ENCODE measurements at places on chromosomes 1 and 21. TPM values are rescaled to one million over a fixed set of nuclear protein-coding genes. Genes with fewer than 3 reads are reported as not detected.

- no peaks in the 10 kb centered on the region for H3K36me3 ChIP-seq
- H3K4me1 ChIP-seq, result no peaks in the 10 kb centered on the region
- H3K4me3 ChIP-seq, result peak within 1 kb of the TSS; percentile 28
- peak; percentile 19 for DNase-seq
- H3K27ac ChIP-seq, result no peak within 1 kb of the TSS
Measured at GRCh38 chr1:219927956-219928790, at the start of gene SLC30A10. Gene SLC30A10 (minus strand): TSS chr1:219928557. CDS start chr1:219928440, 117 bp downstream.

- H3K27me3 ChIP-seq, result no peaks in the 10 kb centered on the region
- no peak for DNase-seq
- H3K27ac ChIP-seq, result no peak overlapping the region
- H3K4me1 ChIP-seq, result no peaks in the 10 kb centered on the region
- no peaks in the 10 kb centered on the region for H3K36me3 ChIP-seq
Measured at GRCh38 chr1:87673309-87673708, 344.6 kb downstream of the LMO4 start.

DNA sequence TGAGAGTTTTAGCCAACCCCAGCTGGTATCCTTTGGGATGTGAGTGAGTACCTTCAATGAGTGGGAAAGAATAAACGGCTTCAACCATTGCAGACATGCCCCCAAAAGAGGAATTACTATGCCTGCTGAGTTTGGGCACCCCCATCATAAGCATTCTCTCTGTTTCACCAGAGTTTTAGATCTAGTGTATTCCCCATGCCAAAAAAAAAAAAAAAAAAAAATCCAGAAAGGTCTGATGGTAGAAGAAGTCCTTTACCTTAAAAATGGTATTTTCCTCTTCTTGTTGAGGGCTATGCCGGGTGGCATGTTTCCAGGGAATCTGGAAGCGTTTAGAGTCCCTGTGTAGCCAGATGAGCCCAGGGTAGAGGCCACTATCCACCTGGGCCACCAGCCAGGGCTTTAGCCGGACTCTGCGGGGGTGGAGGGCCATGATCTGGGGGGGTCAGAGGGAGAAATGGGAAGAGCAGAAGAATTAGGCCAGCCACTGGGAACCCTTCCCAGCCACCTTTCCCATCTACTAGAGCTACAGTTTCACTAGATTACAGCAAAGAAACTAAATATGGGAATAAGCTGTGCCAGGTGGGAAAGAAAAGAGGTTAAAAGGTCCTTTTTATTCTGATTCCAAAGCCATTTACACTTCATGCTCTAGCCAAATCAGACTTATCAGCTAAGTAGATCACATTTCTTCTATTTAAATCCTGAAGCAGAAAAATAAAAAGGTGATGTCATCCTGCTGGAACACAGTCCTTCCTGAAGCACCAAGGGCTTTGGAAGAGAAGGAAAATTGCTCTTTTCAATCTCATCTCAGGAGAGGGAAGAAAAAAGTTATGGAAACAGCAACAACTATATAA lies 4.7 kb downstream of the IRF6 start:
- H3K4me1 ChIP-seq, result peaks cover 28% of the 10 kb centered on the region
- H3K36me3 ChIP-seq, result no peaks in the 10 kb centered on the region
- no peak overlapping the region for H3K4me3 ChIP-seq
- H3K27ac ChIP-seq, result peak overlapping the region; percentile 78
- no peaks in the 10 kb centered on the region for H3K27me3 ChIP-seq

- no peak overlapping the region for H3K4me3 ChIP-seq
- no peaks in the 10 kb centered on the region for H3K4me1 ChIP-seq
- H3K27me3 ChIP-seq, result no peaks in the 10 kb centered on the region
- DNase-seq, result no peak
Measured at GRCh38 chr1:180183426-180183825, 28.8 kb downstream of the QSOX1 start.

DNA sequence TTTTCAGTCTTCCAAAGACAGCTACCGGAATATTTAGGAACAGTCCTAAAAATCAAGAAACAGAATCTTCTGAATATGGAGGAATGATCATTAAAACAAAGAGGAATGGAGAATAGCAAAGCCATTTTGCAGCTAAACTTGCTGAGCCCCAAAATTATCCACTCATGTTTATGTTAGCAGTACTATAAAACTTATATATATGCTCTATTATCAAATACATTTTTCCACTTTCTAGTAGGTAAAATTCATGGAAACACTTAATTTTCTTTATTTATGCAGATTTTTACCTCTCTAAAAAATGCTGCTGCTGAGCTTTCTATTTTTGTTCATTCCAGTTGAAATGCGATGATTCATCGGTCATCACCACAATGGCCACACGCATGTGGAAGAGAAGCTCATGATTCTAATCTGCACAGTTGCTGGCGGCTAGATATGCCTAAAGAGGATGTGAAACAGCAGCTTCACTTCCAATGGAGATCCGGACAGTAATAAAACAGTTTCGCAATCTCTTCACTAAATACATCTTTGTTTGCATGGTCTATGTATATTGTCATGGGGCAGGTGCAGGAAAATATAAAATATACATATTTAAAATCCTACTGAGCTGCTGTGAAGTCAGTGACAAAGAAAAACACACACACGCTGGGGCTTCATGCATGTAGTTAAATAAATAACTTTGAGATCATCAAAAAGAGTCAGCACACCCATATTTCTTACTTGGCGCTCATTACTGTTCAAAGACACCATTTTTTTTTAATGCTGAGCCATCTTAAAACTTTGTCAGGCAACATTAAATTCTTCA lies 292.2 kb downstream of the SMYD3 start:
- no peaks in the 10 kb centered on the region for H3K4me1 ChIP-seq
- H3K4me3 ChIP-seq, result no peak overlapping the region
- H3K27ac ChIP-seq, result peak overlapping the region; percentile 1
- H3K36me3 ChIP-seq, result no peaks in the 10 kb centered on the region

GRCh38 chr1:17423781-17424245 lies 15.7 kb downstream of the RCC2 start:
- H3K27me3 ChIP-seq, result no peaks in the 10 kb centered on the region
- H3K4me1 ChIP-seq, result peaks cover 6% of the 10 kb centered on the region
- H3K36me3 ChIP-seq, result no peaks in the 10 kb centered on the region
- no peak for DNase-seq

DNA sequence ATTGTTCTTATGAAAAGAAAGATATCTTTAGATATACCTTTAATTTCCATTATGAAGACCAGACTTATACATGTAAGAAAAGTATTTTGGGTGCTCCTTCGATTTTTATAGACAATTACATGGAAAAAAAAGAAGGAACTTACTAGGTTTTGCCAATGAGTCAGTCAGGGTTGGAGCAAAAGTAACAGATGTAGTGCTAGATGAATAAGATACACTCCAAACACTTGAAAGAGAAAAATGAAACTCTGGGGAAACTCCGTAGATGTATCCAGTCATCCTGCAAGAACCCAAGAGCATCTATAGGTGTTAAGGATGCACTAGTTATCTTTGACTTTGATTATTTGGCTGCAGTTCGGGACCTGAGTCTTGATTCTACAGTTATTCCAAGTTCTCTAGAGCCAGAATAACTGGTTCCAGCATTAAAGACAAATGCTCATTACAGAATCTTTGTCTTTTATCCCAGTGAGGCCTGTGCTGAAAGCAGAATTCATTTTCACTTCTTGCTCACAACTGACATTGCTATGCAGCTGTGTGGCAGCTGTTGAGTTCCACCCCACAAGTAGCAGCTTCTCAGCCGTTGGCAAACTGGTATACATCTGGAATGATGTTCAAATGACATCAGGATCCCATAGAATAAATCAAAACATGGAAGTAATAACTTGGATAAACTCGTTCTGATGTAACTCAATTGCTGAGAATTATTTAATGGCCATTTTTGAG lies 326.1 kb downstream of the ASTN1 start:
- H3K4me1 ChIP-seq, result peaks cover 4% of the 10 kb centered on the region
- H3K4me3 ChIP-seq, result no peak overlapping the region

- no peaks in the 10 kb centered on the region for H3K27me3 ChIP-seq
- DNase-seq, result no peak
- H3K4me1 ChIP-seq, result no peaks in the 10 kb centered on the region
- H3K27ac ChIP-seq, result no peak overlapping the region
- H3K4me3 ChIP-seq, result no peak overlapping the region
- H3K36me3 ChIP-seq, result no peaks in the 10 kb centered on the region
Measured at GRCh38 chr1:103514920-103515503, 10.5 kb upstream of the RNPC3 start.

The RXFP4 gene
- total RNA-seq, result not detected

GRCh38 chr1:117665556-117666270 lies 59.9 kb downstream of the TENT5C start:
- H3K27ac ChIP-seq, result no peak overlapping the region
- H3K27me3 ChIP-seq, result no peaks in the 10 kb centered on the region
- no peaks in the 10 kb centered on the region for H3K4me1 ChIP-seq
- no peaks in the 10 kb centered on the region for H3K36me3 ChIP-seq

The GPR25 gene
- not detected for total RNA-seq

DNA sequence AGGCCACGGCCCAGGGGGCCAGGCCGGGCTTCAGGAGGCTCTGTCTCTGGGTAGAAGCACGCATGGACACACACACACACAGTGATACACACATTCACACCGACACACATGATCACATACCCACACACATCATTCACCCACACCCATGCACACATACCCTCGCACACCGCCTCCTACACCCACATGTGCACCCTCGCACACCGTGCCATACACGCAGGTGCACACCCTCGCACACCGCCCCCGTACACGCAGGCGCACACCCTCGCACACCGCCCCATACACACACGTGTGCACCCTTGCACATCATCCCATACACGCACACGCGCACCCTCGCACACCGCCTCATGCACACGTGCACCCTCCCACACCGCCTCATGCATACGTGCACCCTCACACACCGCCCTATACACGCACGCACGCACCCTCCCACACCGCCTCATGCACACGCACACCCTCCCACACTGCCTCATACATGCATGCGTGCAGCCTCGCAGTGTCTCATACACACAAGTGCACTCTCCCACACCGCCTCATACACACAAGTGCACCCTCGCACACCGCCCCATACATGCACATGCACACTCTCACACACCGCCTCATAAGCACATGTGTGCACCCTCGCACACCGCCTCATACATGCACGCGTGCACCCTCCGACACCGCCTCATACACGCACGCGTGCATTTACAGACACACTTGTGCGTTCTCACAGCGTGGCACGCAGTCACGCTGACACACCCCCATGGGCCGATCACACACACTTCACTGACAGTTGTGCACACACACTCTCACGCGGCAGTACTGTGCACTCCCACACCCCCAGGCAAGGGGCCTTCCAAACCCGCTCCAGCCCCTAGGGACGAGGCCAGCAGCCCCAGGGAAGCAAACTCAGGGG lies 128.1 kb downstream of the SIK1 start:
- no peaks in the 10 kb centered on the region for H3K27me3 ChIP-seq
- no peak for DNase-seq
- H3K4me3 ChIP-seq, result no peak overlapping the region
- no peak overlapping the region for H3K27ac ChIP-seq

The ORC1 gene
- total RNA-seq, result 0.35 TPM

GRCh38 chr1:185239861-185240260 lies 77.2 kb downstream of the IVNS1ABP start:
- no peaks in the 10 kb centered on the region for H3K4me1 ChIP-seq
- H3K27ac ChIP-seq, result no peak overlapping the region
- H3K4me3 ChIP-seq, result no peak overlapping the region
- DNase-seq, result no peak

GRCh38 chr1:110144366-110144765 lies 5.9 kb upstream of the SLC6A17 start:
- no peak for DNase-seq
- H3K27ac ChIP-seq, result no peak overlapping the region
- H3K4me3 ChIP-seq, result no peak overlapping the region
- H3K4me1 ChIP-seq, result no peaks in the 10 kb centered on the region
- no peaks in the 10 kb centered on the region for H3K27me3 ChIP-seq
- H3K36me3 ChIP-seq, result no peaks in the 10 kb centered on the region

The GRIK3 gene
- total RNA-seq, result 0.40 TPM

- peaks cover 5% of the 10 kb centered on the region for H3K27me3 ChIP-seq
- H3K27ac ChIP-seq, result no peak overlapping the region
- DNase-seq, result peak; percentile 71
- peak overlapping the region; percentile 17 for H3K4me3 ChIP-seq
- H3K36me3 ChIP-seq, result no peaks in the 10 kb centered on the region
- peaks cover 3% of the 10 kb centered on the region for H3K4me1 ChIP-seq
Measured at GRCh38 chr1:177181280-177181630, 10.5 kb downstream of the BRINP2 start.

DNA sequence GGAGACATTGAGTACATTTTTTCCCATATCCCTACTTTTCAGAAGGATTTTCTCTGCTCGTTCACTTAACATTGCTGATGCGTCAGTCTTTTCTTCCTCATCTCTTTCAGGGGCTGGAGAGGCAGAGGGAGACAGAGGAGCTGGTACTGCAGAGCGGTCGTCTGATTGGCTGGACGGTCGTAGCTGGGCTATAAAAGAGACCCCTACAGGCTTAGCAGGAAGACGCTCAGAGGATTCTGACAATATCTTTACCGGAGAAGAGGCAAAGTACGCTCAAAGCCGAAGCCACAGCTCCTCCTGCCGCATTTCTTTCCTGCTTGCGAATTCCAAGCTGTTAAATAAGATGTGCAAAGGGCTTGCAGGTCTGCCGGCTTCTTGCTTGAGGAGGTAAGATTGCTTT lies at the start of gene RGS4:
Gene RGS4 (plus strand): TSS at position 220 of the 400 bp plus-strand sequence. CDS start 124 bp downstream, at position 344.
- peak within 1 kb of the TSS; percentile 22 for H3K4me3 ChIP-seq
- H3K36me3 ChIP-seq, result no peaks in the 10 kb centered on the region
- H3K27ac ChIP-seq, result no peak within 1 kb of the TSS
- no peaks in the 10 kb centered on the region for H3K27me3 ChIP-seq
- H3K4me1 ChIP-seq, result no peaks in the 10 kb centered on the region

The TMPRSS3 gene
- total RNA-seq, result 11.6 TPM

DNA sequence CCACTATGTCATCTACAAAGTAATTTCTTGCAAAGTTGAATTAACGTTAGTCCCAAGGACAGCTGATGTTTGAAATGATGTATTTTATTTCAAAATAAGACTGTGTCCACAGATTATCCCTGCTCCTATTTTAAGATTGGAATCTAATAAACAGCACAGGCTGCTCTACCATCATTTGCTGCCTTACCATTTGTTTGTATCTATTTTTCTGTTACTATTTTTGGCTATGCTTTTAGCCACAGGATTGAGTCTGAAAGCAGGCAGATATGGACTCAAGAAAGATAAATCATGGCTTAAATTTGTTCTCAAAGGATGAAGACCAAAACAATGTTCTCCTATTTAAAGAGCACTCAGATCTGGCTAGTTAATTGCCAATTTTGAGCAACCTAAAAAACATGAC lies 105.3 kb downstream of the RGS2 start:
- no peak overlapping the region for H3K27ac ChIP-seq
- H3K4me1 ChIP-seq, result peaks cover 8% of the 10 kb centered on the region
- H3K4me3 ChIP-seq, result no peak overlapping the region
- no peaks in the 10 kb centered on the region for H3K36me3 ChIP-seq
- DNase-seq, result no peak

Measured in pancreas (tissue), 10 donors.